ENCODE measurements at places on chromosomes 4 and X. TPM values are rescaled to one million over a fixed set of nuclear protein-coding genes. Genes with fewer than 3 reads are reported as not detected.

GRCh38 chrX:99698451-99698850, 711.6 kb downstream of the PCDH19 start:
- DNase-seq, result no peak

Gene PAGE2
- total RNA-seq, result not detected

GRCh38 chrX:96002431-96002830, 682.2 kb upstream of the DIAPH2 start:
- no peak for DNase-seq

DNA sequence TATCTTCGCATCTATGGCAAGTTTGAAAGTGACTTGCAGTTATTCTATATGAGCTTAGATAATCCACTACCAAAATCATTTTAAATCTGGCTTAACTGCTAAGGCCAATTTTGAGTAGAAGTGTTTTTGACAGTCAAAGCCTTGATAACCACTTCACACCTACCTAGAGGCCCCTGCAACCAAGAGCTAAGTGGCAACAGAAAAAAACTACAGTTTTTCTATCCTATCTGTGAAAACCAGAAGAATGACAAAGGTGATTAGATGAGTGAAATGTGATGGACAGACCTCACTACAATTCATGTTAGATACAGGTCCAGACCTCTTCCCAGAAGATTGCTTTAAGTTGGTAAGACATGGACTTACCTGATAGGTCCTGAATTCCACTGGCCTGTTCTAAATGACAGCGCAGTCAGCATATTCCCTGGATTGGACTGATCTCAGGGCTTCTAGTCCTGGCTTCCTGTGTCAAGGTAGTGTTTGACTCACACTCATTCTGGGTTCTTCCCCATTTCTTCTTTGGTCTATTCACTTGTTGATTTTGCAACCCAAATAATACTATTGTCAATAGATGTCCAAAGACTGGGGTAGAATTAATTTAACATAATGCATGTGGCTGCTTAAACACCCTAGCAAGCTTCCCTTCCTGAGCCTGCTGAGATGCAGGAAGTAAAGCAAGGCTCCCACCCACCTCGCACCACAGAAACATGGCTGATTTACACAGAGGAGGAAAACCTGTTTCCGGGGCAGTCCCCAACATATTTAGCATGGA, 65.1 kb downstream of the PPP3CA start:
- DNase-seq, result no peak

DNA sequence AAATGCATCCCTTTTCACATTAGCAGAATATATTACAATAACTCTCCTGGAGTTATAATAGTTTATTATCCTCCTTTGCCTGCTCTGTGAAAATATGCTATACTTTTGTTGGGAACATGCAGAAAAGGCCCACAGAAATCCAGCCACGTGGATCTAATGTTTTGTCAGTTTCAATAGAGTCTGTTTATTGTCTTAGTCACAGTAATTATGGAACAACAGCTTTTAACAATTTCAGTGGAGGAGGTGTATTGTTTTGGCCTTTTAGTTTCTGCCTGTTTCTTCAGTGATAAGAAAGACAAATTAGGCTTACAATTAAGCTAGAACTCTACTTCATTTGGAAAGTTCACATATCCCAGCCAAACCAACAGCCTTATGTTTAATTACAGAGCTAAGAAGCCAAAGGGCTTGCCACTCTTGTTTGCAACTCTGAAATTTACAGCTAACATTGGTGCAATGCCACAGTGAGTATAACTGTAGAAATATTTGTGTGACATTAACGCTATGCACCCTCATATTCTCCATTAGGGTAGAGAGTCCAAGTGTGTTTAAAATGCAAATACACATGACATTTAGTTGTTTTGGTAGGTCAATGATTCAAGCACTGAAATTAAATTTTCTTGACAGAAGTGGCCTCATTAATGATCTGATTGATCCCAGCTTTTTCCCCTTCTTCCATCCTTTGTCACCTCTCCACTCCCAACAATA, 175.8 kb downstream of the USP46 start:
- no peak for DNase-seq

GRCh38 chrX:66074920-66075879, 35.3 kb upstream of the VSIG4 start:
- DNase-seq, result no peak

DNA sequence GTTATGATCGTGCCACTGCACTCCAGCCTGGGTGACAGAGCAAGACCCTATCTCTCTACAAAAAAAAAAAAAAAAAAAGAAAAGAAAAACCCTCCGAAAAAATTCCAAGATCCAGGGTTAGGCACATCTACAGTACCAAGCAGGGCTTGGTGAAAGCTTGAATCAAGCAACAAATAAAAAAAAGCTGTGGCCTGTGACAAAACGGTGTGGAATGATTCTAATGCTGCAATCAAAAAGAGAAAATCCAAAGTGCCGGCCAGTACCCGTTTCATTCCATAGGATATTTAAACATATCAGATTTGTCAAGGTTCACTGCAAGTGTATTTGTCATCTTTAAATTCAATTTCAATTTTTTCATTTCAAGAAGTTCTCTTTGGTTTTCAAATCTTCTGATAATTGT, 20.5 kb downstream of the RWDD4 start:
- DNase-seq, result peak; percentile 56

Gene MAGEA8
- total RNA-seq, result not detected

Gene HMGN5
- total RNA-seq, result 2.0 TPM

DNA sequence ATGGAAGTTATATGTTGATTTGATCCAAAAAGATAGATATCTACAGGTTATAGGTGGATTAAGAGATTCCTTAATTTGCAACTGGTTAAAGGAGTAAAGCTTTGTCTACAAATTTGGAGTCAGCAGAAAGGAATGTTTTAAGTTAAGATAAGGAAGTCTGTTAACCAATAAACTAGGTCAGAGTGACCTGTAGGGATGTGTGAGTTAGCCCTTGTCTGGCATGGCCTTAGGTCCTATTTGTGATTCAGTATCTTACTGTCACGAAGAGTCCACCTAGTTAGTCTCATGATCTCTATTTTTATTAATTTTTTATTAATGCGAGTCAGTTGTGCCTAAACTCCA, 230.8 kb downstream of the INPP4B start:
- DNase-seq, result peak; percentile 85

- DNase-seq, result peak; percentile 33
Measured at GRCh38 chrX:50067435-50068284, 133.1 kb downstream of the AKAP4 start.

GRCh38 chr4:62881210-62881609, 1528.0 kb downstream of the TECRL start:
- DNase-seq, result no peak

Gene TLR3
- 3.3 TPM for total RNA-seq

DNA sequence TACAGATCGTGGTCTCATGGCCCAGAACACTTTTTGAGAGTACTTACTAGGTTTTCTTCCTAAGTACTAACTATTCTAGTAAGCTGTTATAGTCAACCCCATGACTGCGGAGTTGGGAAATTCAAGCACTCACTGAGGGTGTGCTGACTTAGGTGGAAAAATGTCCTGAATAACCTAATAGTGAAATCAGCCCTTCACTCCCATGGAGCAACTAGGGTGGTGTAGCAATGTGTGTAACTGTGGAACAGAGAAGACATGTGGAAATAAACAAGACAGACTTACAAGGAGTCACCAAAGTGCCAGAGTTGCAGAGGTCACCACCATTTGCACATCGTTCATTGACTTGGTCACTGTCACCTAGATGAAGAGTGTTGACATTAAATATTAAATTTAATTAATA, 12.1 kb upstream of the VSIG4 start:
- DNase-seq, result no peak

GRCh38 chrX:15644560-15644872, 20.1 kb downstream of the CLTRN start:
- DNase-seq, result no peak

GRCh38 chrX:133726642-133727041, 258.8 kb downstream of the GPC3 start:
- DNase-seq, result no peak

Gene ASB11
- not detected for total RNA-seq

- peak; percentile 4 for DNase-seq
Measured at GRCh38 chrX:72716766-72717165, 2.7 kb upstream of the PHKA1 start.

DNA sequence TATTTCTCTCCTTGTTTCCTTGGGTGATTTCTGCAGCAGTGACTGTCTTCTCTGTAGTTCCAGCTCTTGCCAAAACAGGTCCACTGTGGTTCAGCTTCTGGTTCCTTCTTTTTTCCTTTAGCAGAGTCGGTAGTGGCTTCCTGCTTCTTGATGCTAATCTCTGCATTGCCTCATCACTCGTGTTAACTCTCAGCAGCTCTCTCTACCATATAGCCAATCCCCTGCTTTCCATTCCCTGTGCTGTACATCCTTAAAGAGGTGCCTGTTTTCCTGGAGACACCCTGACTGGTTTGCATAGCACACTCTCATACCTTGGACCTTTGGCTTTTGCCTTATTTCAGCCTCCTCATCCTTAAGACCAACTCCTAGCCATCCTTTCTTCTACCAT, 191.2 kb upstream of the LNX1 start:
- DNase-seq, result no peak

Gene NXF2
- not detected for total RNA-seq

- DNase-seq, result no peak
Measured at GRCh38 chrX:39542316-39542715, 555.4 kb downstream of the BCOR start.

Gene CXCL5
- 0.36 TPM for total RNA-seq

GRCh38 chr4:5125321-5125720, 74.0 kb downstream of the STK32B start:
- DNase-seq, result no peak

Gene SHROOM4
- total RNA-seq, result 1.4 TPM

- peak; percentile 84 for DNase-seq
Measured at GRCh38 chrX:45710081-45710801, 509.6 kb upstream of the DIPK2B start.

DNA sequence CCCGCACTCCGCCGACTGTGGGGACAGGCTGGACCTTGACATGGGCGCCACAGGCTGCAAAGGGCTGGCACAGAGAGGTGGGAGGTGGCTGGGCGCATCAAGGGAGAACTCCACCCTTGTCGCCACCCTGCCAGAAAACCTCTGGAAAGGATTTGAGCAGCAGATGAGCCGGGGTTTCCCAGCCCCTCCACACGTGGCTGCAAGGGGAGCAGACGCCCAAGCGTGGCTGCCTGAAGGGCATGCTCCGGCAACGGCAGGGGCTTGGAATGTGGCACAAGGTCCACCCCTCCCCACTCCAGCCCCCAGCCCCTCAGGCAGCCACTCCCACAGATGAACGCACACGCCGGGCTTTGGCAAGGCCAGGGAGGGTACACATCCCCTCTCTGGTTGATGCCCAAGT, 4.6 kb downstream of the BGN start:
- DNase-seq, result peak; percentile 23

DNA sequence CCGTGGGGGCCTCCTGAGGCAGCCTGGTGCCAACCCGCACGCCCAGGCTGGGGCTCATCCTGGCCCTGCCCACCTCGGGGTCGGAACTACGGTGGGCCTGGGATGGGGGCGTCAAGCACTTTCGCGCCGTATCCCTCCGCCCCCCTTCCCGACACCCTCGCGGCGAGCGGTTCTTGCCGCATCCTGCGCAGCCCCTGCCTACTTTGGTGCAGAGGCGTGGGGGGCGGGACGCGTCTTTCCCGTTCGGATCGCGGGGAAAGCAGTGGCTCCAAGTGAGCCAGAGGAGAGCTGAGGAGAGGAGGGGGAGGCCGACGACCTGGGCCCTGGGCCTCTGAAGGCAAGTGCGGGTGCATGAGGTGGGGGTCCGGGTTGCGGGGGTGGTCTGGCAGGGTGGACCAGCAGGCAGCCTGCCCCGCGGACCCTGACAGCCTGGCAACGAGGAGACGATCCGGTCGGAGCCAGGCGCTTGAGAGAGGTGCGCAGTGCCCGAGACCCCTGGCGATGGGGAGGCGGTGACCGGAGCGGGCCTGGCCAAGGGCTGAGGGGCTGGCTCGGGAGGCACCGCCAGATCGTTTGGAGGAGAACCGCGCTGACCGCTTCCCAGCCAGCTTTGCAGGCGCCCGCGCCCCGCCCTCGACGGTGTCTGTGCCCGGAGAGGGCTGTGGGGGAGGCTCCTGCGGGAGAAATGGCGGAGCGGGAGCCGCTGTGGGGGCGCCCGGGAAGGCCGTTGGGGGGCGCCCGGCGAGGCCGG, at the start of gene GPRASP2:
Gene GPRASP2, plus strand, starts transcription at position 233 of the 751 bp plus-strand sequence. CDS start 2,422 bp downstream, outside the sequence.
- DNase-seq, result peak; percentile 17

- DNase-seq, result peak; percentile 42
Measured at GRCh38 chrX:130108647-130109428, 1.5 kb downstream of the ELF4 start.

DNA sequence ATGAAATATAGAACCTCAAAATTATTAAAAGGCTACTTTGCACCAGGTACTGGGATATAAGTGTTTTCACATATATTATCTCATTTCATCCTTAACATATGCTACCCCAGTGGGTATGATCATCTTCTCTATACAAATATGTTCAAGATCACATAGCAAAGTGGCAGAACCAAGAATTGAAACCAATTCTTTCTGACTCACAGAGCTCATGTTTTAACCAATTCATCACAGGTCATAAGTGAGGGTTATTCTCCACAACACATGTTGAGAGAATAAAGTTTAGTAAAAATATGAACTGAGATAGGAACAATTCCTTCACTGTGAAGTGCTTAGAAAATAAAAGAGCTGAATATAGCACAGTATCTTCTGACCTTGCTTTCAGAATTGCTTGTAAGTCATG, 442.9 kb upstream of the RASGEF1B start:
- no peak for DNase-seq

Gene ALAS2
- not detected for total RNA-seq

- peak; percentile 12 for DNase-seq
Measured at GRCh38 chrX:104172788-104173187, 6.5 kb downstream of the FAM199X start.

DNA sequence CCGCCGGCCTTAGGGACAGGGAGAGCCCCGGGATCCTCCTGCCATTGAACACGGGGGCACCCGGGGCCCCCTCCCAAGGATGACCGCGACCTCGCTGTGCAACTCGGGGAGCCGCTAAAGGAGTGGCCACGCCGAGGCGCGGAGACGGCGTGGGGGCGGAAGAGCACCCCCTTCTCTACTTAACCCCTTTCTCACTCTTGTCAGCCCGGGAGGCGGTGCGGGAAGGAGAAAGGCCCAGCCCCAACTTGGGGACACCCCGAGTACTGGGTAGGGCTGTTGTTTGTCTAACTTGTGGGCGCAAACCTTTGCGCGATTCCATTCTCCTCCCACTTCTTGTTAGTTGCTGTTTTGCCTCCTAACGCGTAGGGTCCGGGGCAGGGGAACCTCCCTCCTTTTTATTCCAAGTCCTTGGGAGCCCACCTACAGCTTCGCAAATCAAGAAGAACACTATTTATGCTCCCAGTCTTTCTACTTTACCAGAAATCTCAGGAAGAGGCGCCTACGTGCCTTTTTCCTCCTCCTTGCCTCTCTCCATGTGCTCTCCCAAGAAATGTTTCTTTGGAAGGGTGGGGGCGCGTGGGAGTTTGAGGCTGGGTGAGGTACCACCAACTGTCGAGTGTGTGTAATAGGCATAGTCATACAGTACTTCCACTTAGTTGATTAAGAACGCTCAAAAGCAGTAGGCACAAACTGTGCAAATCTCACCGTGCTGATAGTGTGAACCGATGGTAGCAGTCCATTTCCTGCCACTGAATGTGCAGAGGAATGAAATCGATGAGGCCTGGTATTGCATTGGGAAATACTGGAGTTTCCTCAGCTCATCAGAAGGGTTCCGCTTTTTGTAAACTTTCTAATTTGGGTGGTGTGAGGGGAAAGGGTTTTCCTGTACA, 813 bp downstream of the DIAPH2 start:
- DNase-seq, result peak; percentile 55

- peak; percentile 7 for DNase-seq
Measured at GRCh38 chrX:85544609-85545008, 165.1 kb upstream of the POF1B start.
